ENCODE measurements at places on chromosomes 3 and 15.

GRCh38 chr15:71748293-71748718 is 62.0 kb upstream of the NR2E3 start:
- no peak for DNase-seq

GRCh38 chr3:78738833-78739232 is 1029.0 kb downstream of the ROBO1 start:
- DNase-seq = no peak

GRCh38 chr15:79858469-79858868 is 38.3 kb downstream of the MTHFS start:
- DNase-seq = no peak

DNA sequence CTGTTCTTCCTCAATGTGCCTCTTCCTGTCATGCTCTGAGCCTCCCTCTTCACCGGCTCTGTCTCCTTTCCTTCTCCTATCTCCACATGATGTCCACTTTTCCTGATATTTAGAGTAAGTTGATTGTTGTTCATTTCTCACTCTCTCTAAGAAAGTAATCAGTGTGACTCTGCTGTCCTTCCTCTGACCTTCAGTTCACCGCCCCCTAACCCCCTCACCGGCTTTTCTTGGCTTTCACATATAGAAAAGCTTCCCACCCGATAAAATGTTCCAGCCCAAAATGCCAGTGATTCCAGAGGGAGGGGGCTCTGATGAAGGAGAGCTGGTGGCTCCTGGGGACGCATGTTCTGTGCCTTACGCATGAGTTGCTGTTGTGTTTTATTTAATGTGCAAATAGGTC is 120.5 kb upstream of the ABHD17C start:
- no peak for DNase-seq

DNA sequence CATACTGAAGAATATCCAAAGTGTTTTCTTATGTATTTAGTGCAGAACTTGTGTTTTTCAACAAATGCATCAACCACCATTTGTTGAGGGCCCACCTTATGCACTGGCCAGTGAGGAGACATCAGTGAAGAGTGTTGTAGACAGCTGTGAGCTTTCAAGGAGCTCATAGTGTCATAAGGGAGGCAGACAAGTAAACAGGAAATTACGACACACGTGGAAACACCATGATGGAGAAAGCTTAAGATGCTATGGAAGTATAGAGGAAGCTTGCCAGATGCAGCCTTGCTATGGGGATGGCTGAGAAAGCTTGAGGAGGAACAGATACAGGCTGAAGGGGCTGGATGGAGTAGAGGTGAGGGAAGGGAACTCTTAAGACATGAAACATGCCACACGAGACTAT is 50.8 kb upstream of the PSMD6 start:
- no peak for DNase-seq

GRCh38 chr3:72887343-72887704 is 522 bp upstream of the GXYLT2 start:
- DNase-seq = no peak

DNA sequence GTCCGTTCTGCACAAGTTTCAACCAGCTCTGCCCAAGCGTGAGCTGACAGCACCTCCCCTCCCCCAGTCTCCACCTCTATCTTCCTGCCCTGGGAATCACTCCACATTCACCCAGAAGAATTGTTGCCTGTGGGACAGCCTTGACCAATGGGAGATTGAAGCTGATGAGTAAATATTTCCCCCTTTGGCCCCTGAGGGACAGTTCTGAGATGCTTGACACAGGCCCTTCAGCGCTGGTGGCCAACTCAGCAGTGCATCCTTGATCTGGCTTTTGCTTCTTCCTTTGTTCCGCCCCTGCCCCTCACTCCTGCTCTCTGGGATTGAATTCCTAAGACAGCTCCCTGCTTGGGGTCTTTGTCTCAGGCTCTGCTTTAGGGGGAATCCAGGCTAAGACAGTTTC is 13.1 kb upstream of the SKIC8 start:
- no peak for DNase-seq

DNA sequence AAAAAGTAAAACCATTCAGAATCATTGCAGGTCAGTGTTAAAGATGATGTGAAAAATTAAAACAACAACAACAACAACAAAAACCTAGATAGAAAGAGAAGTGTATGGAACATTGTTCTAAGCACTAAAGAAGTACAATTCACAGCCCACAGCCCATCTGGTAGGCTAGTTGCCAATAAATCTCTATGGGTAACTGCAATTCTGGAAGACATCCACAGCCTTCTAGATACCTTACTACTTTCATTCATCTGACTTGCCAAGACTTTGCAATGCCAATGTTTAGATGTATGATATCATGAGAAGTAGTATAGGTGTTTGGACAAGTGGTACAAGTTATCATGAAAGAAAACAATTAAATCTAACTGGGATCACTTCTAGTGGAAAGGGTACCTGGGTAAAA is 198.6 kb downstream of the VGLL3 start:
- DNase-seq = no peak

DNA sequence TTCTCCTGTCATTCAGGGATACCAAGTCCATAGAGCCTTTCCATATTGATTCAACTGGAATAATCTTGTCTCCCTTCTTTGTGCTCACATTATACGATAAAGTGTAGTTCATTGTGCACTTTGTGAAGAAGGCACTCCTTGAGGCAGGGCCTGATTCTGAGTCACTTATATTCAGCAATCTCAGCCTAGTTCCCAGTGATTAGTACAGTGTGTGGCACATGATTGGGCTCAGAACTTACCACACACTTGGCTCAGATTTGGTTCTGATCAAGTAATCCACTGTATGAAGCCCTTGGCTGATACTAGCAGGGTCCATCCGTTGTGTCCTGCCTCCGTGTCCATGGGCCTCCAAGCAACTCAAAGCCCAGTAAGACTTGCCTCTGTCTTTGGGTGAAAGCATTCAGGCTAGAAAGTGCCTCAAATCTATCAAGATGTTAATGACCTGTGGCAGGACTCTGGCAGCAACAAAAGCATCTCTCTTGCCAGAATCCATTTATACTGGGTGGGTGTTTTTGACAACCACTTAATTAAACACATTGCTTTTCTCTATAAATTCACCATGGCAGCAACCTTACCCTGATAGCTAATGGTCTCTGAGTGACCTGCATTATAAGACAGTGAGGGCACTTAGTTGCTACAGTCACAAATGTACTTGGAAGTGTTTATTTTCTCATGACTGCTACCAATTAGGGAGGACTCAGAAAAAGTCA is 51.3 kb downstream of the TPRG1 start:
- DNase-seq = no peak

- DNase-seq = no peak
Measured at GRCh38 chr15:83714939-83715628, 61.2 kb downstream of the ADAMTSL3 start.

DNA sequence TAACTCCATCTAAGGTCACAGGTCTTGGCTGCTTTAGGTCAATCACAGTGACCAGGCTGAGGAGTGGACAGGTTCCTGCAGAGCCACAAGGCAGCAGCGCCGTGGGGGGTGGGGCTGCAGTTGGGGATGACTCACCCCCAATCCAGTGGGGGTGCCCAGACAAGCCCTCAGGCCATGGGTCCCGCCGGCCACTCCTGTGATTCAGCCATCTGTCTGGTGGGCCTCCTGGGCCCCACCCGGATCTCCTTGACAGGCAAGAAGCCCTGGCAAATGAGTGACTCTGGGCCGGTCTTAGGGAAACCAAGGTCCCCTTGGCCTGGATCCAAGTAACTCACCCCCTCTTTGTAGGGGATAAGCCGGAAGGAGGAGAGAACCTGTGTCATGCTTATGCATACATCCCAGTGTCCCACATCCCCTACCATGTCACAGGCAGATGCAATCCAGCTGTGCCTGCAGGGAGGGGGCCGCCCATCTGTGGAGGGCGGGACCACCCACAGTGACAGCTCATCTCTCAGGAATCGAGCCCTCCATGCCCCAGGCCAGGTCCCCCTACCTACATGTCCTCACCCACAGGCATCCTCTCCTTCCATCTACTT is 495 bp upstream of the COL7A1 start:
- no peak for DNase-seq

DNA sequence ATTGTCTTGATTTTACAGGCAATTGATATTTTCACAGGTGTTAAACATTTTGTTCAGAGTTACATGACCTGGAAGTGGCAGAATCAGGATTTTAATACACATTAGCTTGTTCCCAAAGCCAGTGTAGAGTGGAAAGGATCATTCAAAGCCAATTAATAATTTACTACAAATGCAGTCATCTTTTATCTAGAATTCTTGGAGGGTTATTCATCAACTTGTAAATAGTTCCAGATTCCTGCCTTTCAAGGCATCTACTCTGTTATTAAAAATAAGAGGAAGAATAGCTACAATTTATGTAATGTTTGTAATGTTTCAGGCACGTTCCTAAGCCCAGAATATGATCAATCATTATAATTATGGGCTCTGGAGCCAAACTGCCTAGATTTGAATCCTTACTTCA is 358.5 kb downstream of the ZNF385D start:
- no peak for DNase-seq

DNA sequence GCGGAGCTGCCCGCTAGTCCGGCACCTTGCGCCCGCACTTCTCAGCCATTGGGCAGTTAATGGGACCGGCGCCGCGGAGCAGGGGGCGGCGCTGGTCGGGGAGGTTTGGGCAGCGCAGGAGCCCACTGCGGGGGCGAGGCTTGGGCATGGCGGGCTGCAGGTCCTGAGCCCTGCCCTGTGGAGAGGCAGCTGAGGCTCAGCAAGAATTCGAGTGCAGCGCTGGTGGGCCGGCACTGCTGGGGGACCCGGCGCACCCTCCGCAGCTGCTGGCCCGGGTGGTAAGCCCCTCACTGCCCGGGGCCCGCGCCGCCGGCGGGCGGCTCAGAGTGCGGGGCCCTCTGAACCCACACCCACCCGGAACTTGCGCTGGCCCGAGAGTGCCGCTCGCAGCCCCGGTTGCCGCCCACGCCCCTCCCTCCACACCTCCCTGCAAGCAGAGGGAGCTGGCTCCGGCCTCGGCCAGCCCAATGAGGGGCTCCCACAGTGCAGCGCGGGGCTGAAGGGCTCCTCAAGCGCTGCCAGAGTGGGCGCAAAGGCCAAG is 835.0 kb downstream of the TBL1XR1 start:
- no peak for DNase-seq

DNA sequence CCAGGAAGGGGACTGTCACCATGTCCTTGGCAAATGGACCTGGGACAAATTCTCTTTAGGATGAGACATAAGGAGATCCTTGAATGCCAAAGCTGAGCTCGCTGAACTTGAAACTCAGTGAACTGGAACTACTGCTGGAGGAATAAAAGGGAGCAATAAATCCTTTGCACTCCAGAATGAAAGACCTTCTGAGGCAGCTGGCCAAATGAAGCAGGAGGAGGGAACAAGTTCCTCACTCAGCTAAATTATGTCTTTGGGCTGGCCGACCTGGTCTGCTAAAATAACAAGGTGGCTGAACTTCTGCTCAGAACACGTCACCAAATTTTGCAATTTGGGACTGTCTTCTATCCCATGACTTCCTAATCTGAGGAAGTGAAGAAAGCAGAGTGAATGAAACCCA is 314.7 kb downstream of the LPP start:
- no peak for DNase-seq

- no peak for DNase-seq
Measured at GRCh38 chr15:74995779-74996765, 709 bp downstream of the SCAMP5 start.

DNA sequence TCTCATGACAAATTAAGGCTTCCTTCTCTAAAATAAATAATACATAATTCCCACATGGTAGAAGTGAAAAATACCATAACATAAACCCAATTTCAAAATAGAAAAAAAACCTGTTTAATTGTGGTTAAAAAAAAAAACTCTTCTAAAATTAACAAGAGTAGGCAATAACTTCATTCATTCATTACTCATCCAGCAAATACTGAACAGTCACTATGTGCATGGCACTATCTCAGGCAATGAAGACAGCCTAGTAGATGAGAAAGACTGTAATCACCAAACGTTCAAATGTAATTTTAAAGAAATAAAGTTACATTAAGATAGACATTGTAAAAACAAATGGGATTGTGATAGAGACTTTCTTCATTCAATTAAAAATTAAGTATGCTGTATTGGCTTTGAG is 43.4 kb downstream of the TFDP2 start:
- DNase-seq = no peak

DNA sequence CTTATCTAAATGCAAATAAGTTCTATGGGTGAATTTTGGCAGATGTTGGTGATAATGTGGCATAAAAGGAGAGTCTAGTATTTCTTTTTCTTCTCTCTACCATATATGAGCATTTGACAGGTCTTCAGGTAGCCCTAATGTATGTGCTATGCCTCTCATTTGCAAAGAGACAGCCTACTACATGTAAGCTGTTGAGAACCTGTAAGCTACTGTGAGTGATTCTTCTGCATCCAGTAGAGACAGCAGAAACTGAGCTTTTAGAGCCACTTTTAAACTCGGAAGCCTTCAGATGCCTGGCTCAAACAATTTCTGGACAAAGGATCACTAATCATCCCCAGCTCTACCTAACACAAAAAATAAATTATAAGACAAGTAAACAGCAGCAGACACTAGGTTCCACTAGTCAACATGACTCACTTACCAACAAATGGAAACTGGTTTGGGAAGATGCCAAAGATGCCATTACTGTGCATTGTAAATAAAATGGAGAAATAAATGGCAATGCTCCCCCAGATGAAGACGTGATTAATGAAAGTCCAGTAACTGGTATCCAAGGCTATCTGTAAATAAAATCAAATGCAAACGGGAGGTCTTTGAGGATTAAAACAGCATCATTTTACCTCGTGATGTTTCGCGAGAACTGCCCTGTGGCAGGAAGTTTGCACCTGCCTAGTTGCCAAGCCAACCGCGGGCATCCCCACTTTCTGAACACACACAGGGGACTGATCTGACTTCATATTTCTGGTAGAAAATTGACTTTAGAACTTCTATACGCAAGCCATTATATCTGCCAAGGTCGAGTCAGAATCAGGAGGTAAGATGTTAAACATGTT is 245.3 kb downstream of the DTWD1 start:
- DNase-seq = no peak

DNA sequence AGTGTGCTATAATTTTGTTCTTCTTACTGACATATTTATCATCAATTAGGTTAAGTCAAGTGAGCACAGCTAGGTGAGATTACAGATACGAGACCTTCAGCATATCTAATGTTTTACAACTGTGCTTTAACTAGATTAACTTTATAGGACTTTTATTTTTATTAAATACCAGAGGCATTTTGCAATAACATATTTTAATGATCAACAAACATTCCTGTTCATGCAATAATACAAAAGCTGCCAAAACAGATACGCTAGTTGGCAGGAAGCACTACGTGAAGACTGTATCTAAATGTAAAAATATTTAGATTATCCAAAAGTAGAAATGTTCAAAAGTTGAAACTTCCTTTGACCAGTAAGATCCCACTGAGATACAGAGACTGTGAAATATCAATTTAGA is 139.1 kb downstream of the CBLB start:
- no peak for DNase-seq

GRCh38 chr15:85800478-85801123 is 5.9 kb upstream of the KLHL25 start:
- no peak for DNase-seq

Measured in stimulated activated CD4-positive, alpha-beta T cell treated with anti-CD3 and anti-CD28 coated beads, Interleukin-2, amount 100 ng/mL, for 4 hours (primary cell).